Right lobe of liver (tissue), 6 donors: ENCODE measurements at places on chromosomes 7 and 10. TPM values are rescaled to one million over a fixed set of nuclear protein-coding genes. Genes with fewer than 3 reads are reported as not detected.

OPN1SW gene
- total RNA-seq, result not detected

PDE6C gene
- not detected for total RNA-seq

CACUL1 gene
- total RNA-seq, result 25.3 TPM

FZD8 gene
- total RNA-seq, result 3.7 TPM

EPHA1 gene
- 41.3 TPM for total RNA-seq

DIP2C gene
- 8.0 TPM for total RNA-seq

SFTPA1 gene
- not detected for total RNA-seq

CYP26C1 gene
- 0.12 TPM for total RNA-seq

DENND2A gene
- 2.0 TPM for total RNA-seq

MPP7 gene
- total RNA-seq, result 1.9 TPM

DBF4 gene
- total RNA-seq, result 3.0 TPM

PRSS37 gene
- total RNA-seq, result not detected

AKR1C2 gene
- 1,019 TPM for total RNA-seq

CDK14 gene
- 28.7 TPM for total RNA-seq

RELN gene
- 13.4 TPM for total RNA-seq

WNT2 gene
- total RNA-seq, result 0.51 TPM
